ENCODE measurements at places on chromosomes 5 and 9.

DNA sequence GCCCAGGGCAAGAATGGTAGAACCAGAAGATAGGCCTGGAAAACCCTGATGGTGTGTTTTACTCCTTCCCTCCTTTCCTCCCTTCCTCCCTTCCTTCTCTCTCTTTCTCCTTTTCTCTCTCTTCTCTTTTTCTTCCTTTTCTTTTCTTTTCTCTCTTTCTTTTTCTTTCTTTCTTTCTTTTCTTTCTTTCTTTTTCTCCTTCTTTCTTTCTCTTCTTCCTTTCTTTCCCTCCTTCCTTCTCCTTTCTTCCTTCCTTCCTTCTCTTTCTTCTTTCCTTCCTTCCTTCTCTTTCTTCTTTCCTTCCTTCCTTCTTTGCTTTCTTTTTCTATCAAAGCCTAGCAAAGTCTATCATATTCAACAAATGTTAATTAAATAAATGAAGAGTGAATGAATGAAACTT, 24.0 kb upstream of the UBE2QL1 start:
- no peak for DNase-seq

DNA sequence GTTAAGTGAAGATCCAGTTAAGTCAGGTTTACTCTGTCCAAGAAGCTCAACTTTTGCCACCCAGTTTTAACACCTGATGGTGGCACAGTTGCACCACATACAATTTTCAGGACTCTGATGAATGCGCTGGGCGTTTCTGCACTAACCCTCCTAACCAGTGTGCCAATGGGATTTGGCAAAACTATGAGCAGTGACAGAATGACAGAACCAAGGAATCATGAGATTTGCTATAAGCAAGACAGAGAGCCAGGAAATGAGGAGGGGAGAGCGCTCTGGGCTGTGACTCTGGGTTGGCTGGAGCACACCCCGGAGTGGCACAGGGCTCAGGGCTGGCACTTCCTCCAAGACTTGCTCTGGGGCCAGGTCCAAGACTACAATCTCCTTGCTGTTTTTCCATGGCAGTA, 84.1 kb downstream of the SH3PXD2B start:
- DNase-seq, result no peak

GRCh38 chr5:42912184-42912798, 100.6 kb upstream of the SELENOP start:
- DNase-seq, result peak; percentile 34

GRCh38 chr5:175690025-175690424, 32.2 kb downstream of the HRH2 start:
- DNase-seq, result no peak

- no peak for DNase-seq
Measured at GRCh38 chr5:6496207-6496584, 47.5 kb downstream of the UBE2QL1 start.

DNA sequence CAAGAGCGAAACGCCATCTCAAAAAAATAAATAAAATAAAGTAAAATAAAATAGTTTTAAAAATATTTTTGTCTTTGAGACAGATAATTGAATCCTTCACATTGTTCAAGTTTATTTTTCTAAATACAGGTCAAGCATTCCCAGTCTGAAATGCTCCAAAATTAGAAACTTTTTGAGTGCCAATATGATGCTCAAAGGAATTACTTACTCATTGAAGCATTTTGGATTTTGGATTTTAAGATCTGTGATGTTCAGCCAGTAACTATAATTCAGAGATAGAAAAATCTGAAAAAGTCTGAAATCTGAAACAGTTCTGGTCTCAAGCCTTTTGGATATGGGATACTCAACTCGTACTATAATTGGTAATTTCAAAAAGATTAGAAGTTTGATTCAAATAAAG, 39.8 kb downstream of the RBM27 start:
- no peak for DNase-seq

GRCh38 chr5:155460501-155460931, 447.0 kb downstream of the KIF4B start:
- no peak for DNase-seq

DNA sequence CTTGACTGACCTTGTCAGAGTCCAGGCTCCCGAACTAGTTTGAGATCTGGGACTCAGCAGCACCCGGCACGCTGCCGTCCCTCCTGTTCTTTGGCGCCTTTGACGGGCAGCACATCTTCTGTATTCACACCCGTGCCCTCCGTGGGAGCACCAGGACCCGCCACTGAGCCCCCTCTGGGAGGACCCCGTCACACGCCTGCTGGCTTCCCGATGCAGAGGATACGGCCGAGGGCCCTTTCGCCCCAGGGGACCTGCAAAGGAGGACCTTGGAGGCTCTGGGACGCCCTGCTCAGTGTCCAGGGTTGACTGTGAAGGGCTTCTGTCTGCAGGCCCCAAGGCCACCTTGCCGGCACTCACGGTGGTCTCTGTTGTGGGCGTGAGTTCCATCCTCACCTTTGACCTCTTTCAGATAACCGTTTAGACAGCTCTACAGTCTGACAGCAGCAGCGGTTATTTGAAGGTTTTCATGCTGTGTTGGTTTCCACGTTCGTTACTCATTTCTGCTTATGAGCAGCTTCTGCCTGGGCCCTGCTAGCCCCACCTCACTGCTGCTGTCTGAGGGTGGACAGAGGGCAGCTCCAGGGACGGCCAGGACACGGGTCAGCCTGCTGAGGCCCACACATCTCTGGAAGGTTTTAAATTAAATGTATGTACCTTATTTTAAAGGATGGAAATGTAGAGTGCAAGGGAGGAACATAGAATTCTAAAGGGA, 12.6 kb upstream of the EXOC3 start:
- no peak for DNase-seq

DNA sequence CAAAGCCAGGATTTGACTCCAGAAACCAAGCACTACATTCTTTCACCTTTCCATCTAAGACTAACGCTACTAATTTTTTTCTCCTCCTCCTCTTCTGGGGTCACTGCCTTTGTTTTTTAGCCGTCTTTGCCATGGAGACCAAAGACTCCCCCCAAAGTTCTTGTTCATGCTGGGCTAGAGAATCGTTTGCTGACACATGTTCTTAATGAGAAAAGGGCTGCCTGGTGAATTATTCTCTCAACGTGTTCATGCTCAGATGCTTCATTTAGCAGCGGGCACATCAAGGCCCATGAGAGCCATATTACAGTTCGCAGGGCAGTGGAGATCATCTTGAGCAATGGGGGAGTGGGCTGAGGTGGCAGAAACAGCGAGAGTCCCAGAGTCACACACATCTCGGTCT, 134.9 kb downstream of the SLIT3 start:
- no peak for DNase-seq

DNA sequence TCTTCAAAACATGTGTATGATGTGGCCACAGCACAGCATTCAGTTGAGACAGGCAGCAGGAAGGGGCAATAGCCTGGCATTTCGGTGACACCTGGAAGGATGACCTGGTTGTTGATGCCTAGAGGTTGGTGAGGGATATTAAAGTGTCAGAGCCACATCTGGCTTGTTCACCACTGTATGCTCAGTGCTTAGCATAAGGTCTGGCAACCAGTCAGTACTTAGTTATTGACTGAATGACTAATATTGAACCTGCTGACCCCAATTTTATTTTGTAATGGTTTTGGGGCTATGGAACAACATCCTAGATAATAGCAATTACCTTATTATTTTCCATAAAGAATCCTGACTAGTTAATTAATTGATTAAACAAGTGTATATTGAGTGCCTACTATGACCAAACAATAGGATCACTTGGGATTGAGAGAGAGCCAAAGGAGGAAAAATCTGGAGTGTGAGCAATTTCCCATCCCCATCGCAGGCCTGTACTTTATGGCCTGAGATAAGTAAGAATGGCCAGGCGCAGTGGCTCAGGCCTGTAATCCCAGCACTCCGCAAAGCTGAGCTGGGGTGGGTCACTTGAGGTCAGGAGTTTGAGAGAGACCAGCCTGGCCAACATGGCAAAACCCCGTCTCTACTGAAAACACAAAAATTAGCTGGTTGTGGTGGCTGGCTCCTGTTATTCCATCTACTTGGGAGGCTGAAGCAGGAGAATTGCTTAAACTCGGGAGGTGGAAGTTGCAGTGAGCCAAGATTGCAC, 85.4 kb upstream of the PLPP1 start:
- no peak for DNase-seq

GRCh38 chr5:33315189-33315588, 125.6 kb upstream of the TARS1 start:
- no peak for DNase-seq

- no peak for DNase-seq
Measured at GRCh38 chr9:87109231-87109631, 161.9 kb upstream of the GAS1 start.

GRCh38 chr5:172005708-172006320, 624 bp downstream of the FBXW11 start:
- no peak for DNase-seq

DNA sequence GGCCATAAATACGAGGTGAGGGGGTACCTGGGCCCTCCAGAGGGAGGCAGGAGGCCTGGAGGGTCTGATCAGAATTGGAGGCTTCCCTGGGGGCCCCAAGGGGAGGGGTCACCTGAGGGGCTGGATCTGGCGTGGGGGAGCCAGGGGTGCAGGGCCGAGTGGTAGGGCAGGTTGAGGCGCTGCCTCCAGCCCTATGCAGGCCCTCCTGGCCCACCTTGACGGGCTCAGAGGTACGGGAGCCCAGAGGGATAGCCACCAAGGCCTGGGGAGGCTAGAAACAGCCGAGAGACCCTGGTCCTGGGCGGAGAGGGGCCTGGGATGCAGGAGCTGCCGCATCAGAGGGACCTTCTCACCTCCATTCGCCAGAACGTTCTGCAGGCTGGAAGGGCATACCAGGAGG, 24.3 kb downstream of the LHX3 start:
- DNase-seq, result no peak

GRCh38 chr5:54103871-54104270, 206.5 kb downstream of the ARL15 start:
- DNase-seq, result no peak

DNA sequence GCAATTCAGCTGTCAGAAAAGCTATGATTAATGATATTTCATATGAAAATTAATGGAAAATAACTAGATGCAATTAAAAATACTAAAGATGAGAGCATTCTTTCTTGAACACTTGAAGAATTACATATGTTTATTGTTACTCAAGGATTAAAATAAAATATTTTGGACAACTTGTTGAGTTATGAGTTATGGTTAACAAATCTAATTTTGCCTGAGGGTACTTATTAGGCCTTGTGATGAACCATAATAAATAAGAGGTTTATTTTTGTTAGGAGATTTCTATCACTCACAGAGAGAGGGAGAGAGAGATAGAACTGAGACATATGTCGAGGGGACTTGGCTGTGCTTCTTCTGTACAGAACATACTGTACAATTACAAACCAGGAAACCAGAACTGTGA, 183.7 kb downstream of the ISL1 start:
- no peak for DNase-seq

Data from NCI-H1694 (cell line).